ENCODE measurements at places on chromosomes 3 and 15.

- DNase-seq = no peak
Measured at GRCh38 chr3:128498127-128498626, 5.2 kb upstream of the GATA2 start.

GRCh38 chr3:187804120-187804744 lies 59.0 kb upstream of the BCL6 start:
- no peak for DNase-seq

GRCh38 chr15:89728254-89728653 lies 22.8 kb downstream of the MESP1 start:
- no peak for DNase-seq

- no peak for DNase-seq
Measured at GRCh38 chr15:70453238-70453637, 310.1 kb downstream of the UACA start.

DNA sequence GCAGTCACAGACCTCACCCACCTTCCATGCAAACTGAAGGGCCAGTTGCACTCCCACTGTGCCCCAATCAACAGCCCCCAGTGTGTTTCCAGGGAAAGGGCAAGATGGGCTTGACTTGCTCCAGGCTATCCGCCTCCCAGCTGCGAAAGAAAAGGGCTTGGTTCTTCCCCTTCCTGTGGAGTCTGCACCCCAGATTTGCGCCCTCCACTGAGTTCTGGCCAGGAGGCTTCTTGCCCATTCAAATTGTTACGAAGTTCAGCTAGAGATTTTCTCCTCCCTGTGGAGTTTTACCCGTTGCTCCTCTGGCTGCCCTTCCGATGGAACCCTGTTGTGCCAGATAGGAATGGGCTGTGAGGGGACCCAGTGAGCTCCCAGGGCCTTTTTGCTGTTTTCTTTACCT lies 1096.9 kb upstream of the ALCAM start:
- no peak for DNase-seq

All from Right ventricle myocardium inferior (tissue), 1 donor.